ENCODE measurements at places on chromosomes 2 and 18. TPM values are rescaled to one million over a fixed set of nuclear protein-coding genes. Genes with fewer than 3 reads are reported as not detected.
A peak's percentile ranks its signal among the peaks of the same experiment; 100 is the strongest.

DNA sequence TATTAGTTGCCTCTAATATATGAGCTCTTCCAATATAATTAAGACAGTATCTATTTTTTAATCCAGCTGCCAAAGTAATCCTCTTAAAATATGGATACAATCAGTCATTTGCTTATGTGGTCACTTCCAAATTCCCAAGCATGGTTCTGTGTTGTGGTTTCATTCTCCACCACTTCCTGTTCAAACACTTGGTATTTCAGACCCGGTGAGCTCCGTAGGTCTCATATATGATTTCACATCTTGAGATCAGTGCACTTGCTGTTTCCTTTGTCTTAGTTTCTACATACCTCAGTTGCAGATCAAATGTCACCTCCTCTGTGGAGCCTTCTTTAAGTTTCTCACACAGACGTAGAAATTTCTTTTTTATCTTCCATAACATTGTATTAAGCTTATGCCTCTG, 254.2 kb downstream of the KCNS3 start:
- no peak overlapping the region for H3K4me3 ChIP-seq
- H3K36me3 ChIP-seq = no peaks in the 10 kb centered on the region
- DNase-seq = no peak
- peaks cover 10% of the 10 kb centered on the region for H3K27me3 ChIP-seq
- no peak overlapping the region for H3K27ac ChIP-seq

FAM124B gene
- total RNA-seq = 1.2 TPM

DNA sequence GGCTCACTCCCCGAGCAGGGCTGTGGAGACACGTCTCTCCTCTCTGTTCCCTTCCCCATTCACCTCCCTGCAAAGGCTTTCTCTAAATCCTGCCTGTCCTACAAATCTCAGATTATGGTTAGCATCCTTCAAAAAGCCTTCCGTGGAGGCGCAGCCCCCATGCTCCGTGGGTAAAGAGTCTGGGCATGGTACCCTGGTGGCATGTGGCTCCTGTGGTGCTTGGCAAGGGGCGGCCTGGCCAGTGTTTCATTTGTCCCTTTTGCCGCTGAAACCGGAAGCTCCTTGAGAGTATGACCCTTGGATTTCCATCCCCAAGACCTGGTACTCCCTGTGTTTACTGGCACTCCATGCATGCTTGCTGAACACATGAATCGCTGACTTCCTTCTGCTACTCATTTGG, 839.3 kb upstream of the SALL3 start:
- H3K27ac ChIP-seq = no peak overlapping the region
- DNase-seq = no peak
- H3K4me3 ChIP-seq = no peak overlapping the region

GRCh38 chr2:12716032-12716281, 779 bp upstream of the TRIB2 start:
- no peaks in the 10 kb centered on the region for H3K36me3 ChIP-seq
- H3K27me3 ChIP-seq = peaks cover 21% of the 10 kb centered on the region
- H3K27ac ChIP-seq = peak overlapping the region; percentile 95
- DNase-seq = peak; percentile 92
- H3K4me3 ChIP-seq = peak overlapping the region; percentile 86
- peaks cover 5% of the 10 kb centered on the region for H3K4me1 ChIP-seq

GTF2A1L gene
- total RNA-seq = not detected

ARL6IP6 gene
- 49.6 TPM for total RNA-seq

- no peak overlapping the region for H3K4me3 ChIP-seq
- DNase-seq = no peak
- H3K36me3 ChIP-seq = no peaks in the 10 kb centered on the region
- H3K4me1 ChIP-seq = no peaks in the 10 kb centered on the region
- no peaks in the 10 kb centered on the region for H3K27me3 ChIP-seq
These were observed 102.9 kb downstream of the BABAM2 start for GRCh38 chr2:27993402-27993787.

DNA sequence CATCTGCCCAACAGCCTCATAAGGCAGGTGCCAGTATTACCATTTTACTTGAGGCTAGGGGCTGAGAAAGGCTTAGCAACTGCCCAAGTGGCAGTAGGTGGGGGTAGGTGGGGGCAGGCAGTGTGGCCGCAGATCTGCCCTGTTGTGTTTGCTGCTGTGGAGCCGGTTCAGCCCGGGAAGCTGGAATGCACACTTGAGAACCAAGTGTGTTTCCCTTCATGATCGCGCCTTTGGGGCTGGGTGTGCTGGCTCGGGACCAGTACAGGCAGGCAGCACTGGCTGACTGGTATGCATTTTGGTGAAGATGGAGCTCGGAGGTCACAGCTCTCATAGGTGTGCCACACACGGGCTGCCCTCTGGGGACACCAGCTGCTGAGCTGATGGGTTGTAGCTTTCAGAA, 85.1 kb downstream of the CABLES1 start:
- no peak overlapping the region for H3K27ac ChIP-seq
- H3K4me3 ChIP-seq = no peak overlapping the region
- H3K36me3 ChIP-seq = no peaks in the 10 kb centered on the region
- H3K27me3 ChIP-seq = no peaks in the 10 kb centered on the region
- no peak for DNase-seq

HADHB gene
- 46.1 TPM for total RNA-seq

DNA sequence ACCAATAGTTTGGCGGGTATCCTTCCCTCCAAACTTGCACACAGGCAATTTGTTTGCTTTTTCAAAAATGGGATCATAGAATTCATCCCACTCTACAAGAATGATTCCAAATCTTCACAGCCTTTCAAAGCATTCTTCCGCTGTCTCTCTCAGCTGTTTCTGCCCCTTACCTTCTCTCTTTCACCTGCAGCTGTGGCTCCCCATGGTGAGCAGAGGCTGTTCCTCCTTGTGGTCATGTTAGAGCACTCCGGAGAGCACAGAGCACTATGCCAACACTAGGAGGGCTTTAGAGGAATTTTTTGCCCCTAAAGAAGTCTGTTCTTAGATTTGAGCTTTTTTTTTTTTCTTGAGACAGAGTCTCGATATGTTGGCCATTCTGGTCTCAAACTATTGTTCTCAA, 30.4 kb downstream of the MTHFD2 start:
- H3K36me3 ChIP-seq = peaks cover 1% of the 10 kb centered on the region
- H3K4me3 ChIP-seq = no peak overlapping the region
- DNase-seq = peak; percentile 66
- H3K27me3 ChIP-seq = no peaks in the 10 kb centered on the region

DNA sequence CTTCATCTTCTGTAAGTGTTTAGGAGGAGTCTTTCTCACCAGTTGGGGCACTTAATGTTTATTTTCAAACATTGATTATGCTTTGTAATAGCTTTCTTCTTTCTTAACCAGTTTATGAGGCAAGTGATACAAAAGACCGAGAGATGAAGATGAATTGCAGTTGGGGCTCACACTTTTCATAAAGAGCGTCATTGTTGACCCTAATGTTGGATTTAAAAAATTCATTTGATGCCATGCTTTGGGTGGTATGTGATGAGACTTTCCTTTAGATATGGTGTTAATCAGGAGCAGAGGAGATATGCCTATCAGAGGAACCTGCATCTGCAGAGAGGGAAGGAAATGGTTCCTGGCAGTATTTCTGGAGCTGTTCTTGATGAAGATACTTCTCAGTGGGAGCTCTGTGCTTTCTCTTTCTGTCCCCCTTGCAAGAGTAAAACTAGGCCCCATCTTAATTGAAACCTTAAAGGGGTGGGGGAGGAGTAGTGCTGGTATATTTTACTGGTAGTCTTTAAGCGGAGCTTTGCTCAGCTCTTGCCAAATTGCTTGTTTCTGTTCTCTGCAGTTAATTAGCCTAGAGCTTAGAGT, 2.3 kb downstream of the EML4 start:
- no peaks in the 10 kb centered on the region for H3K27me3 ChIP-seq
- peaks cover 4% of the 10 kb centered on the region for H3K4me1 ChIP-seq
- H3K27ac ChIP-seq = no peak overlapping the region
- no peak for DNase-seq

DNA sequence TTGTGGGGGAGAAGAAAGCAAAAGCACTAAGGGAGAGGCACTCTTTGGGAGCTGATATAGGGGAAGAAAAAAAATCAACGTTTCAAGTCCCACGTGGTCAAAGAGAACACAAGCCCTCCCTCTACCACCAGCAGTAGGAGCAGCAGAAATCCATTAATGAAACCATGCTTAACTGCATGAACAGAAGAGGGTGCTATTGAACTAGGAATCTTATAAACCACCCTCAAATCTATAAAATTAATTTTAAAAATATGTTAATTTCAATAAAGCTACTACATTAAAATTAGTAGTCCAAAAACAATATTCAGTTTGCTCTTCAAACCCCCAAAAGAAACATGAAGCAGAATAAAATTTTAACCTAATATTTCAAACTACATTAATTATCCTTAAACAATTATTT, 147.8 kb downstream of the TMEM18 start:
- no peak for DNase-seq
- no peaks in the 10 kb centered on the region for H3K36me3 ChIP-seq
- H3K27ac ChIP-seq = no peak overlapping the region
- H3K27me3 ChIP-seq = no peaks in the 10 kb centered on the region

TWIST2 gene
- 1.9 TPM for total RNA-seq

DNA sequence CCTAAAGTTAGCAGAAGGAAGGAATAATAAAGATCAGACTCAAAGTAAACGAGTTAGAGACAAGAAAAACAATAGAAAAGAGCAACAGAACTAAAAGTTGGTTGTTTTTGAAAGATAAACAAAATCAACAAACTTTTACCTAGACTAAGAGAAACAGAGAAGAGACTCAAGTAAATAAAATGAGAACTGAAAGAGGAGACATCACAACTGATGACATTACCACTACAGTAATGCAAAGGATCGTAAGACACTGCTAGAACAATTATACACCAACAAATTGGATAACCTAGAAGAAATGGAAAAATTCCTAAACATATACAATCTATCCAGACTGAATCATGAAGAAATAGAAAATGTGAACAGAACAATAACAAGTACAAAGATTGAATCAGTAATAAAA, 139.3 kb downstream of the CD226 start:
- no peak for DNase-seq
- H3K27me3 ChIP-seq = no peaks in the 10 kb centered on the region
- H3K4me1 ChIP-seq = no peaks in the 10 kb centered on the region

DOCK10 gene
- total RNA-seq = not detected

- DNase-seq = no peak
- H3K4me3 ChIP-seq = no peak overlapping the region
- no peak overlapping the region for H3K27ac ChIP-seq
- no peaks in the 10 kb centered on the region for H3K36me3 ChIP-seq
These were observed 74.4 kb downstream of the KIAA1328 start for GRCh38 chr18:36903215-36903928.

GAREM1 gene
- 9.4 TPM for total RNA-seq

DNA sequence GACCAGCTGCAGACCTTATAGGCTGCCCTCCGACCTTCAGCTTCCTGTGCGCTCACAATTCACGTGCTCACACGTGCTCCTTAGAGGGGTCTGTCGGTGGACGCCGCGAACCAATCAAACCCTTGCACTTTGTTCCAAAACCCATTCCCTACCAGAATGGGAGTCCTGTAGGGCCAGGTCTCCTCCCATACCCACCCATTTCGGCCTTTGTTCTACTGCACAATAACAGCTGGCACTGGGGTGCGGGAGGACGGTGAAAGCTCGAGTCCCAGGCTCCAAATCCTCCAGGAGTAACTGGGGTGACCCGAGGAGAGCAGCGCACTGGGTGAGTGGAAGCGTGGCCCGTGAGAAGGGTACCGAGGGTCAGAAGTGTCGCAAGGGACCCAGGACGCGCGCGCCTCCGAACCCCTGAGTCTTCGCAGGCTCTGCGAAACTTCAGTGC, 13.0 kb downstream of the SIX3 start:
- no peaks in the 10 kb centered on the region for H3K36me3 ChIP-seq
- peak; percentile 64 for DNase-seq
- H3K4me3 ChIP-seq = peak overlapping the region; percentile 74
- no peak overlapping the region for H3K27ac ChIP-seq
- H3K27me3 ChIP-seq = peaks cover 89% of the 10 kb centered on the region

GRCh38 chr2:78979380-78980151, 45.9 kb upstream of the REG3G start:
- H3K36me3 ChIP-seq = no peaks in the 10 kb centered on the region
- peaks cover 9% of the 10 kb centered on the region for H3K27me3 ChIP-seq
- no peak overlapping the region for H3K27ac ChIP-seq

GRCh38 chr2:176122683-176123410, at the start of gene HOXD9:
TSS of gene HOXD9 (plus strand) at chr2:176122719. CDS start at chr2:176122769, 50 bp downstream.
- no peaks in the 10 kb centered on the region for H3K36me3 ChIP-seq
- H3K4me3 ChIP-seq = peak within 1 kb of the TSS; percentile 69
- no peaks in the 10 kb centered on the region for H3K4me1 ChIP-seq
- DNase-seq = peak; percentile 87
- peaks cover 100% of the 10 kb centered on the region for H3K27me3 ChIP-seq
- H3K27ac ChIP-seq = no peak within 1 kb of the TSS

- no peaks in the 10 kb centered on the region for H3K27me3 ChIP-seq
- H3K36me3 ChIP-seq = no peaks in the 10 kb centered on the region
- H3K4me3 ChIP-seq = no peak overlapping the region
- no peaks in the 10 kb centered on the region for H3K4me1 ChIP-seq
These were observed 1254.5 kb upstream of the FAM98A start for GRCh38 chr2:34853646-34854045.

ALKAL2 gene
- 1.2 TPM for total RNA-seq

DNA sequence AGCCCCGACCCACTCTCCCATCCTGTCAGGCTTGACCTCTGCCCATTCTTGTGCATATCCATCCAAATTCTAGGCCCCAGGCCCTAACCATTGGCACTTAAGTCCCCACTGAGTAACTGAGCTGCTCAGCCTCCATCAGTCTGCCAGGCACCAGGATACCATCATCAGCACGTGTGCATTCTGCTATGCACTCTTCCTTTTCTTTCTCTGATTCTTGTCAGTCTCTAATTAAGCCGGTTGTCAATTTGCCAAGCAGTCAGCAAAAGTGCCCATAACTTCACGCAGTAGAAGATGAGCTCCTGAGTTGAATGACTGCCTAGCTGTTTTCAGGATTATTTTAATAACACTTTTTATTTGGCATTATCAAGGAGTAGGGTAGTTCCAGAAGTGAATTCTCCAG, 107.2 kb downstream of the FEZ2 start:
- H3K36me3 ChIP-seq = peaks cover 19% of the 10 kb centered on the region
- no peak overlapping the region for H3K27ac ChIP-seq
- H3K27me3 ChIP-seq = no peaks in the 10 kb centered on the region
- no peak for DNase-seq
- no peaks in the 10 kb centered on the region for H3K4me1 ChIP-seq

RAD51AP2 gene
- not detected for total RNA-seq

- H3K27ac ChIP-seq = no peak overlapping the region
- no peaks in the 10 kb centered on the region for H3K27me3 ChIP-seq
- no peak overlapping the region for H3K4me3 ChIP-seq
- DNase-seq = no peak
- H3K4me1 ChIP-seq = no peaks in the 10 kb centered on the region
These were observed 93.5 kb upstream of the TACR1 start for GRCh38 chr2:75292826-75293225.

GRCh38 chr2:175049661-175050060, 44.5 kb upstream of the CHN1 start:
- no peak overlapping the region for H3K27ac ChIP-seq
- no peak overlapping the region for H3K4me3 ChIP-seq
- no peaks in the 10 kb centered on the region for H3K27me3 ChIP-seq

UGT1A3 gene
- not detected for total RNA-seq

- no peaks in the 10 kb centered on the region for H3K27me3 ChIP-seq
- H3K27ac ChIP-seq = no peak overlapping the region
- no peak for DNase-seq
- no peak overlapping the region for H3K4me3 ChIP-seq
- no peaks in the 10 kb centered on the region for H3K4me1 ChIP-seq
These were observed 107.4 kb downstream of the CLIP4 start for GRCh38 chr2:29222381-29223179.

ATP6V1C2 gene
- total RNA-seq = 0.73 TPM

GRCh38 chr18:59143441-59143840, 3.8 kb downstream of the SEC11C start:
- H3K27ac ChIP-seq = no peak overlapping the region
- H3K4me3 ChIP-seq = no peak overlapping the region

FTCDNL1 gene
- total RNA-seq = 2.0 TPM

- H3K36me3 ChIP-seq = no peaks in the 10 kb centered on the region
- no peak for DNase-seq
These were observed 9.3 kb upstream of the CD226 start for GRCh38 chr18:69956665-69957620.

COX7A2L gene
- total RNA-seq = 113 TPM

Data from endodermal cell (in vitro differentiated cells).